HT-29 (cell line): ENCODE measurements at places on chromosomes 13 and 19. TPM values are rescaled to one million over a fixed set of nuclear protein-coding genes. Genes with fewer than 3 reads are reported as not detected.
A peak's percentile ranks its signal among the peaks of the same experiment; 100 is the strongest.

DNA sequence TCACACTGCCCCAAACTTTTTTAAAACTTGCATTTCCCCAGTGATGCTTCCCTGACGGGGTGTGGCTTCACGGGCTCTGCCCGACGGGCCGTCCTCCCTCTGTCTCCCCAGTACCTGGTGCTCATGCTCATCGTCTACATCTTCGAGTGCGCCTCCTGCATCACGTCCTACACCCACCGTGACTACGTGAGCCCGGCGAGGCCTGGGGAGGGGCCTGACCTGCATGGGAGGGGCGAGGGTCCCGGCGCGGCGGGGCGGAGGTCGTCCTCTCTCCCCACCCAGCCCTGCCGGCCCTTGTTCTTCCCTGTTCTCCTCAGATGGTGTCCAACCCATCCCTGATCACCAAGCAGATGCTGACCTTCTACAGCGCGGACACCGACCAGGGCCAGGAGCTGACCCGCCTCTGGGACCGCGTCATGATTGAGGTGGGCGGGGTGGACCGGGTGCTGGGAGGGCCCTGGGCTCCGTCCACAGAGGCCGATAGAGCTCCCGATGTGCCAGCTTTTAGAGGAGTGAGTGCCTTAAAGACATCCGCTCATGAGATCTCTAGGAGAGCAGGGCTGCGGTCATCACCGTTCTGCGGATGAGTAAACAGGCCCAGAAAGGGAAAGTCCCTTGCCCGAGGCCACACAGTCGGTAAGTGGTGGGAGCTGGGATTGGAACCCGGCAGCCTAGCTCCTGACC, 6.9 kb downstream of the UPK1A start:
- DNase-seq: no peak

DNA sequence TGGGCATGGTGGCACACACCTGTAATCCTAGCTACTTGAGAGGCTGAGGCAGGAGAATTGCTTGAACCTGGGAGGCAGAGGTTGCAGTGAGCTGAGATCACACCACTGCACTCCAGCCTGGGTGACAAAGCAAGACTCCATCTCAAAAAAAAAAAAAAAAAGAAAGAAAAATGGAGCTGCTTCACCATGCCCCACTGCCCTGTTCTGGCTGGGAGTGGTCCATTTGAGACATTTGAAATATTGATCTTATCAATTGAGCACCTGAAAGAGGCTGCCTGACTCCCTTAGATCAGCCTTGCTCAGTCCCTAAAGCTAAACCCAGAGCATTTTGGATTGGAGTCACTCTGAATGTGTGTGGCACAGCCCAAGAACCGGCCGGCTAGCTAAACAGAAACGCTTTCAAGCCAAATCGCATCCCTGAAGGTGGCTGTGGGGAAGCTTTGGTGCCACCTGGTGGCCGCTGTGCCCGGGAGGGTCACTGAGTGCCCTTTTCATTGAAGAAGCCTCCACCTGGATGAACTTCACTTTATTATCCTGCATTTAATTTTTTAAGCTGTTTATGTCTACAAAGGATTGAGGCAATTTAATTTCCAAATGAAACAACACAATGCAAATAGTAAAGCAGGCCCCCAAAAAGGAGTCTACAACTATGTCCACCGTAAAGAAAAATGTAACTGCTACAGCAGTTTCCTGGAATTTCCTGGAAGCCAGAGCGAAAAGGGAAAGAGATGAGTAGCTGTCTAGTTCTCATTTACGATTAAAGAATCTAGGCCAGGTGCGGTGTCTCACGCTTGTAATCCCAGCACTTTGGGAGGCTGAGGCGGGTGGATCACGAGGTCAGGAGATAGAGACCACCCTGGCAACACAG, 53.1 kb upstream of the SERPINE3 start:
- DNase-seq: peak; percentile 90

DNA sequence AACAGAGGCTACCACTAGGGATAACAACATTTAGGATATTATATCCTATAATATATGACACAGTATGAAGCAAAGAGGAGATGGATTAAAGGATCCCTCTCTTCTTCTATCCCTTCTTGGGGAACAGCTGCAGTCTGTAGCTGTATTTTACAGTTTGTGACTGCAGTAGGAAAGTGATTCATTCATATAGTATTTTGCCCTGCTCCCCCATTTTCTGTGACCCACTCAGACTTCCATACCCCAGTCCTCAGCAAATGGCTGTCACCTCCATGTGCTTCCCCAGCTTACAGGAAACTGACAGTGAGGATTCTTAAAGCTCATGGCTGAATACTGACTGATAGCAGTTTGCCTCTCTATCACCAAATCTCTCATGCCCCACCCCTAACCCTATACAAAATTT, 27.5 kb downstream of the MICU2 start:
- DNase-seq: no peak

GRCh38 chr13:109816112-109816807, 29.9 kb upstream of the IRS2 start:
- peak; percentile 90 for DNase-seq

DNA sequence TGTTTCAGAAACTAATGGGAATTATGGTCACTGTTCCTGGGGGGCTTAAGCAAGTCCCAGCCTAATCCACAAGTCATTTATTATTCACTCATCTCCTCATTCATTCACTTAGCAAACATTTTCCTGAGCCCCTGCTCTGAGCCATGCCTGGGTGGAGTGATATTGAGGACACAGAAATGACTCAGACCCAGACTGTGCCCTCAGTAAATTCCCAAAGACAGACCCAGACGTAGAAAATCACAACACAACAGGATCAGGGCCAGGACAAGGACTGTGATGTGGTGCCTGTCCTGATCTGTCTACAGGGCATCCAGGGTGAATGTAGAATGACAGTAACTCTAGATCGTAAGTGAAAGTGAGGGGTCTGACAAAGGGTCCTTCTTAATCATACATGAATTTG, 7.0 kb upstream of the SPACA6 start:
- no peak for DNase-seq

- no peak for DNase-seq
Observed at GRCh38 chr13:43071824-43072223, 48.4 kb downstream of the DNAJC15 start.

- no peak for DNase-seq
Observed at GRCh38 chr13:99905814-99906213, 65.8 kb downstream of the ZIC5 start.

GRCh38 chr19:788686-788982, 8.6 kb upstream of the PTBP1 start:
- DNase-seq: no peak

- no peak for DNase-seq
Observed at GRCh38 chr13:112917737-112918136, 51.3 kb upstream of the MCF2L start.

DNA sequence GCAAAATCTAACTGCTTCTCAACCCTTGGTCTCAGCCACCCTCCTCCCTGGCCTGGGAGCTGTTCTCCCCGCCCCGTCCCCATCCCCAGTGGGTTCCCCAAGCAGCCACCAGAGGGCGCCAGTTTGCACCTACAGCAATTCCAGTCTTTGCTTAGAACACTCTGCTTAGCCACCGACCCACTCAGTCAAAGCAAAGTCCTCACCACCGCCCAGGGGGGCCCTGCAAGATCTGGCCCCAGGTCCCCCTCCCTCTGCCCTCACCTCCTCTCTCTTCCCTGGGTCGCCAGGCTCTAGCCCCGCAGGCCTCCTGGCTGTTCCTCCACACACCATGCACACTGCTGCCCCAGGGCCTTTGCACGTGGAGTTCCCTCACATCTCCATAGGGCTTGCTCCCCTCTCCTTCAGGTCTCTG, 12.4 kb downstream of the TMEM143 start:
- peak; percentile 89 for DNase-seq

- DNase-seq: no peak
Observed at GRCh38 chr13:100506600-100507422, 81.8 kb downstream of the GGACT start.

DNA sequence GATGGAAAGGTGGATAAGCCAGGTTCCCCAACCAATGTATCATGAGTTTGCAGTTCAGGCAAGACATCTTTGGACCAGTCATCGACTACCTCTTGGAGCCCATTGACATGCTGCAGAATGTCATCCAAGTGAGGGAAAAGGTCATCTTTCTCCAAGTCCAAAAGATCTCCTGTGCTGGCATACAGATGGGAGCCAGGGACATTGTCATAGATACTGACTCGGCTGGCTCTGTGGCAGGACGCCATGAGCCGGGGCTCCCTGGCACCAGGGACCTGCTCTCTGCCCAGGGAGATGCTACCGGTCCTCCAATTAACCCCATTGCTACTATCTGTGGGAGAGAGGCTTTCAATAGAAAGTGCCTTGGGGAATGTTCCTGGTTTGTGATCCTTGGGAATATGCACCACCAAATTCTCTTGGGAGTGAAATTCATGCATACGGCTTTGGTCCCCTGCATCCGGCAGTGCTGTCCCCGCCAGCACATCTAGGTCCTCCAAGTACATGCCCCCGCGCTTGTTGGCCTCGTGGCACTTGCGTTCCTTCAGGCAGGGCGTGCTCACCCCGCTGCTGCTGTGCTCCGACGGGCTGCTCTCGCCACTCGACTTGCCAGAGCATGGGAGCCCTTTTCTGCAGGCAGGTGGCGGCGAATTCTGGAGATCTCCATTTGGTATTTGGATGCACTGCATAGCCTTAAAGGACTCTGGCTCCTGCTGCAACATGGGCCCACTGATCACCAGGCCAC, 113.0 kb downstream of the KL start:
- DNase-seq: no peak

DNA sequence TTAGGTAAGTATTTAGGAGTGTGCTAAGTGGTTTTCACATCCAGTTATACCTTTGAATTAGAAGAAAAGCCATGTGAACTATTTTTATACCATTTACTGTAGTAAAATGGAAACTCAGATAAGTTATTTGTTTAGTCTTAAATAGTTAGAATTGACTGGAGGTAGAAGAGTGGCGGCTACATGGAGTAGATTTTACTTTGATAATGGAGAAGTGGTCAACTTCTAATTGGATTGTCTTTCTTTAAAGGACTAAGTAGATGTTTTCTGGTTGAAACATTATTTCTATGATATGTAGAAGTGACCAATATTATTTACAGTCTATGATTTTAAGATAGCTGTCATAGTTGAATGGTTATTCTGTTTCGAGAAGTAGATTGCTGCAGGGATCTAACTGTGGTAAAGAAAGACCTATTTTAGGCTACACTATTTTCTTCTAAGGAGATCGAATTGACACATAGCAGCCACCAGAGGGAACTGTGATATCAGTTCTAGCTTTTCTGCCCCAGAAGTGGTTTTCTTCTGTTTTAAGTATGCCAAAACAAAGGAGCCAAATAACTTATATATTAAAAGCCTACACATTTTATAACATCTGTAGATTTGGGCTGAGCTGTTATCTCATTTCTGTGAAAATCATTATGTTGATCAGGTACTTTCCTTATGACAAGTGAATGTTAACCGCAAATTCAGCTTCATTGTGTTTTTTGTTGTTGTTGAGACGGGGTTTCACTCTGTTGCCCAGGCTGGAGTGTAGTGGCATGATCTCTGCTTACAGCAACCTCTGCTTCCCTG, 26.1 kb downstream of the ZMYM2 start:
- peak; percentile 52 for DNase-seq

DNA sequence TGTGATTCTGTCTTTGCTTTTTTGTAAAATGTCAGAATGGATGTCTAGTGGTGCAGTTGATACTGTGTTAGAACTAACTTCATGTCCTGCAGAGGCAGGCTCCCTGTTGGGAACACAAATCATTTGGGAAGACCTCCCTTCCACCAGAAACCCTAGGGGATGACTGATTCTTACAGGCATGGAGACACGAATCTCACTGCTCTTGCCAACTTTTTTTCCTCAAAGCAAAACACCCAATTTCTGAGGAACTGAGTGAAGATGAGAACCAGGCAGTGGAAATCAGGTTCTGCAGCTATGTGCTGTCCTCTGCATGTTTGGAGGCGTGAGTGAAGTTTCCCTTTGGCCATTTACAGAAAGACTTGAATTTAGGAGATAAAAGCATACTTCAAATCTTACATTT, 87.5 kb upstream of the CSNK1A1L start:
- no peak for DNase-seq

- DNase-seq: no peak
Observed at GRCh38 chr13:51235756-51236490, 13.7 kb downstream of the FAM124A start.

DNA sequence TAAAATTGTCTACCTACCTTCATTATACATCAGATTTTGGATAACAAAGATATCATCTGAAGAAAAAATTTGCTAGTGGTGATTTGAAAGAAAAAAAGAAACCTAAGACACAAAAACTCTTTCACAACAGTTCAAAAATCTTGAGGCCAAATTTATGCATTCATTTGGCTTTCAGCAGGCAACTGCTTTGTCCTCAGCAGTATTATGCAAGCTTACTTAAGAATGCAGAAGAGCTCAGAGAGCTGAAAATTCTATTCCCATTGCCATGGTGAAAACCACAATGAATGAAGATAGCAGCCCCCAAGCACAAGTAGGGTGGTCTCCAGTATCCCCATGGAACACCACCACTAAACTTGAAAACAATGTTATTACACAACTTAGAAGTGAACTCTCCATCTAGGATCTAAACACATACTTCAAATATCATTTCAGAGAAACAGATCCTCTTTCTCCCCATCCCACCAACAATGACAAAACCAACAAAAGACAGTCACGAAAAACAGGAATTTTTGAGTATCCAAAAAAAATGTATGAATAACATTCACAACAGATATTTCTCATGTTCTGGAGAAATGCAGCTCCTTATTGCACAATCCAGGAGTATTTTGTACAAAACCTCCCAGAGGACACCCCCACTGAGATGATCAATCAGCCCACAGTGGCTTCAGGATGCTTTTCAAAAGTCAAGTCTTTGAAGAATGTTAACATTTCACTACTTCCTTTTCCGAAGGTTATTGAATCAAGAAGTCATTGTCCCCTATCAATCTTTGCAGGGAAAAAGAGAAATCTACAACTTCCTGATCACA, 192.7 kb downstream of the LHFPL6 start:
- DNase-seq: no peak

DNA sequence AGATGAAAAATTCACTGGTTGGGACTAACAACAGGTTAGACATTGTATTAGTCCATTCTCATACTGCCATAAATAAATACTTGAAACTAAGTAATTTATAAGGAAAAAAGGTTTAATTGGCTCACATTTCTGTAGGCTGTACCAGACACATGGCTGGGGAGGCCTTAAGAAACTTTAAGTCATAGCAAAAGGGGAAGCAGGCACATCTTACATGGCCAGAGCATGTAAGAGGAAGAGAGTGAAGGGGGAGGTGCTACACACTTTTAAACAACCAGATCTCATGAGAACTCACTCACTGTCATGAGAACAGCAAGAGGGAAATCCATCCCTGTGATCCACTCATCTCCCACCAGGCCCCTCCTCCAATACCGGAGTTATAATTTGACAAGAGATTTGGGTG, 125.9 kb downstream of the SUCLA2 start:
- no peak for DNase-seq

TPGS1 gene
- 25.8 and 32.9 TPM in 2 replicates for total RNA-seq

PRPF31 gene
- total RNA-seq: 157 and 165 TPM in 2 replicates

VSTM1 gene
- not detected in 2 replicates for total RNA-seq

RAP2A gene
- 26.5 and 28.8 TPM in 2 replicates for total RNA-seq

NANOS3 gene
- total RNA-seq: not detected in 2 replicates

ZNF677 gene
- not detected in 2 replicates for total RNA-seq

ADM5 gene
- total RNA-seq: 9.2 and 10.0 TPM in 2 replicates

MBD3L2 gene
- not detected in 2 replicates for total RNA-seq

ZIK1 gene
- 0.23 TPM in 1 of 2 replicates, not detected in the other for total RNA-seq
